ENCODE measurements at places on chromosomes 3 and 15. TPM values are rescaled to one million over a fixed set of nuclear protein-coding genes. Genes with fewer than 3 reads are reported as not detected.

Gene ICE2
- 83.2 TPM for polyA plus RNA-seq

Gene TNFSF10
- 51.1 TPM for polyA plus RNA-seq

Gene SSUH2
- 2.0 TPM for polyA plus RNA-seq

Gene PTH1R
- polyA plus RNA-seq: 131 TPM

Gene PPP1R14D
- polyA plus RNA-seq: 0.32 TPM

Gene BCHE
- polyA plus RNA-seq: 16.2 TPM

Gene SMCO1
- polyA plus RNA-seq: not detected

DNA sequence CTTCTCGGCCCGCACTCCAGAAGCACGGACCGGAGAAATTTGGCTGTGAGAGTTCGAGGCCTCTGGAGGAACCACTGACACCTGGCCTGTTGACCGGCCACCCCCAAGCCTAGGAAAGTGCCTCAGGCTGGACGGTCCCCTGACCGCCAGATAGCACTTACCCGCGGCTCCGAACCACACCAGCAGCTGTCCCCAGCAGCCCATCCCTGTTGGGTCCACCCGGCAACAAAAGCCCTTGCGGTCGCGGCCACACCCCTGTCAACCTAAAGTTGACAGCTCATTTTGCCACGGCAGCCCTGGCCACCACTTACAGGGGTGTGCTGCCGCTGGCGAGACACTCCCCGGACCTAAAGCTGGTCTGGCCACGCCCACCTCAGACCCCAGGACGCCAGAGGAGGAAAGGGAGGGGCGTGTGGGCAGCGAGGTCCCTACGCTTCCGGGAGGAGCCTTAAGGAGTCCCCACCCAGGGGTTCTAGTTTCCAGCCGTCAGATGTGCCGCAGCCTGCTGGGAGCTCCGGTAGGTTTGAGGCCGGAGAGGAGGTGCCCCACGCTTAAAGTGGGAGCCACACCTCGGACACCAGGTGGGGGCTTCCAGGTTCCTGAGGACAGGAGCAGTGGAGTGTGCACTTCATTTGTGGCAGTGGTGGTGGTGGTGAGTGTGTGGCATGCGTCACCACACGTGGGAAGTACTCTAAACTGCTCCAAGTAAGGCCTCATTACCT lies at the start of gene LTK:
Gene LTK, minus strand, starts transcription at position 322 of the 722 bp plus-strand sequence. Its CDS starts 118 bp downstream, at position 204.
- no peak for DNase-seq

DNA sequence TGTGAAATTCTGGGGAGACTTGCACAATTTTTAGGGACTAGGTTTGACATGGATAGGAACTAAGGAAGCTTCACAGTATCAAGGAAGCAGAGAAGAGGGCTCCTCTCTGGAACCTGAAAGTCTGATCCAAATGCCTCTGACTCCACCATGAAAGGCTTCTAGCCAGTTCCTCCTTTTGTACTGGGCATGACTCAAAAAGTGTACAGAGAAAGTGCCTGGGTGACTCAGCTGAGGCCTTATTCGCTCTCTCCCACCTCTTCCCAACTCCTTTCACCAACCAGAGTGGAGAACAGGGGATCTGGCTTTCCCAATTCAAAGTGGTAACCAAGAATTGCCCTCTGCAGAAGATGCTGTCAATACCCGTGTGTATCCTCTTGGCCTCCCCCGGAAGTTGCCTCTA lies 342.9 kb upstream of the PROK2 start:
- DNase-seq: no peak

- DNase-seq: no peak
These were observed 52.6 kb upstream of the ULK4 start for GRCh38 chr3:42014458-42014920.

DNA sequence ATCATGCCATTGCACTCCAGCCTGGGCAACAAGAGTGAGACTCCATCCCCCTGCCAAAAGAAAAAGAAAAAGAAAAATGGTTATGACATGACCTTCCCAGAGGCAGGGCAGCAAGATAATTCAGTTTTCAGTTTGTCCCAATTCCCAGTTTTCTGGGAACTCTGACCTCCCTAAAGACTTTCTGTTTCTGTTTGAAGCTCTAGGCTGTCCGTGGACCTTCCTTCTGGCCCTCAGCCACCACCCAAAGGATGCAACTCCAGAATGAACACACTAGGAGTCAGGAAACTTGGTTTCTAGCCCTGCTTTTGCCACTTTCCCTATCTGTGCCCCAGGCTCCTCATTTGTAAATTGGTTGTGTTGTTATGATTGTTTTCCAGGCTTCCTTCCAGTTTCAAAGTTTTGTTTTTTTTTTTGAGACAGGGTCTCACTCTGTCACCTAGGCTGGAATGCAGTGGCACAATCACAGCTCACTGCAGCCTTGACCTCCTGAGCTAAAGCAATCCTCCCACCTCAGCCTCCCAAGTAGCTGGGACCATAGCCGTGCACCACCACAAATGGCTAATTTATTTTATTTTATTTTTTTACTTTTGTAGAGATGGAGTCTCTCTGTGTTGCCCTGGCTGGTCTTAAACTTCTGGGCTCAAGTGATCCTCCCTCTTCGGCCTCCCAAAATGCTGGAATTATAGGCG lies 68.6 kb downstream of the CDC25A start:
- DNase-seq: peak; percentile 24

DNA sequence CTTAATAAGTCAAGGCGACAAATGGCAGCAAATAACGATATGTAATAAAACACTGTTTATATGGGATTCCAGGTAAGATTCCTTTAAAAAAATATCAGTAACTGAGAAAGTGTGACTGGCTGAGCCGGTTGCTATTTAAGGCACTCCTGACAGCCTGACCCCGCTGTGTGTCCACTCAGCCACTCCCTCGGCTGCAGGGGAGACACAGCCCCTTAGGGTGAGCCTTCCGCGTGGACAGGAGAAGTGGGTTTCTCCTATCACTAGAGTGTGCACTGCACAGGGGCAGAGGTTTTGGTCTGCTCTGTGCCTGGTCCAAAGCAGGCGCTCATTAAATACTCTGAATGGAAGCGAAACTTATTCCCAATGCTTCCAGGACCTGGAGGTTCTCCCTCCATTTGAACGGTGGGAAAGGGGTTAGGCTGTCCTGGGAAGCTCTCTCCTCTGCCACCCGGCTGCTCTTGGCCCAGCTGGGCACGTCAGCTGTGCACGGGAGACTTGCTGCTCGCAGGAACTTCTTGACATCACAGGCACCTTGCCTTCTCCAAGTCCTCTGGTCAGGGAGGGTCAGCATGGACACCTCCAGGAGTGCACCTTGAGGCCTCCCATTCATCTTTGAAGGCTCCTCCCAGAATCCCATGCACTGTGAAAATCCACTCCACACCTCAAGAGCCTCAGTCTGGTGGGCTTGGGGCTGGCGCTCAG lies 43.3 kb upstream of the SLCO2A1 start:
- no peak for DNase-seq

DNA sequence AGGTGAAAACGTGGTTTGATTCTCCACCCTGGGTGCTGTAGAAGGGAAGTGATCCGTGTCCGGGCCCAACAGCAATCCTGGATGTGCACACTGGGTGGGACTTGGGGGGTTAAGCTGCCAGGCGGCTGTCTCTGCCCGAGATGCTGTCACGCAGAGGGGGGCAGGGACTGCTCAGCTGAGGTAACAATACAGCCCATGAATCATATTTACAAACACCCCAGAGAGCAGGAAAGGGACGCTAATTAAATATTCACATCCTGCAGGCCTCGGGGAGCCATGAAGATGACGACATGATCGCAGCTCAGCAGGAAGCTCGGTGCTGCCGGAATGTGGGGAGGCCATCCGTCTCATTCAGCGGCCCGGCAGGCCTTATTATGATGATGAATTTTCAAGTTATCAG lies 17.9 kb upstream of the CRABP1 start:
- no peak for DNase-seq

- DNase-seq: no peak
These were observed 168.6 kb downstream of the STT3B start for GRCh38 chr3:31701286-31701685.

DNA sequence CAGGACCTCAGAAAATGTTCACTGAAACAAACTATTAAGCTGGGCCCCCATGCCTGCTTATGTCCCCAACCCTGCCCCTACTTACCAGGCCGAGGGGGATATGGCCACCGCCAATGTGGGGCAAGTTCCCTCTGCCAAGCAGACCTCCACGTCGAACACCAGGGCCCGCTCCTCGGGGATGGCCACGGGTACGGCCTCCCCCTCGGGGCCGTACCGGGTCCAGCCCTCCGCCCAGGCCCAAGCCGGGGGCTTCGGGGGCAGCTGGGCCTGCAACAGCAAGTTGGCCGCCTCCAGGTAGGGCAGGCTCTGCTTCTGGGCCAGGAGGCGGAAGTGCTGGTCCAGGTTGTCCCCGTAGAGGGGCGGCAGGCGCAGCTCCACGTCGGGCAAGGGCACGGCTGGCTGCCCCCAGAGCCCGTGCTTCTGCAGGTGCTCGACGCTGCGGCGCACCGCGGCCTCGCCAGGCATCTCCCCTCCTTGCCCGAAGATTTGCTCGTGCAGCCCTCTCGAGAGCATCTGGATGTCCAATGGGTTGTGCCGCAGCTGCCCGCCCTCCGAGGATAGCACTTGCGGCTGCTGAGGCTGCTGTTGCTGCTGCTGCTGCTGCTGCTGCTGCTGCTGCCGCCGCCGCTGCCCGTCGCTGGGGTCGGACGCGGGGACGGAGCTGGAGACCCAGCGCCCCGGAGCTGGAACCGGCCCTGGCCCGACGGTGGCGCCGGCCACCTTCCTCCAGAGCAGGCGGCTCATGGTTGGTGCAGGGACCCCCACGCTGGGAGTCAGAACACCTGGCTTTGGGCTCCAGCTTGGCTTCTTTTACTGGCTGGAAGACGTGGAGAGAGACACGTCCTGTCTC lies 1.4 kb downstream of the POLG start:
- no peak for DNase-seq

- no peak for DNase-seq
These were observed 39.0 kb upstream of the TRAK1 start for GRCh38 chr3:42052132-42052483.

DNA sequence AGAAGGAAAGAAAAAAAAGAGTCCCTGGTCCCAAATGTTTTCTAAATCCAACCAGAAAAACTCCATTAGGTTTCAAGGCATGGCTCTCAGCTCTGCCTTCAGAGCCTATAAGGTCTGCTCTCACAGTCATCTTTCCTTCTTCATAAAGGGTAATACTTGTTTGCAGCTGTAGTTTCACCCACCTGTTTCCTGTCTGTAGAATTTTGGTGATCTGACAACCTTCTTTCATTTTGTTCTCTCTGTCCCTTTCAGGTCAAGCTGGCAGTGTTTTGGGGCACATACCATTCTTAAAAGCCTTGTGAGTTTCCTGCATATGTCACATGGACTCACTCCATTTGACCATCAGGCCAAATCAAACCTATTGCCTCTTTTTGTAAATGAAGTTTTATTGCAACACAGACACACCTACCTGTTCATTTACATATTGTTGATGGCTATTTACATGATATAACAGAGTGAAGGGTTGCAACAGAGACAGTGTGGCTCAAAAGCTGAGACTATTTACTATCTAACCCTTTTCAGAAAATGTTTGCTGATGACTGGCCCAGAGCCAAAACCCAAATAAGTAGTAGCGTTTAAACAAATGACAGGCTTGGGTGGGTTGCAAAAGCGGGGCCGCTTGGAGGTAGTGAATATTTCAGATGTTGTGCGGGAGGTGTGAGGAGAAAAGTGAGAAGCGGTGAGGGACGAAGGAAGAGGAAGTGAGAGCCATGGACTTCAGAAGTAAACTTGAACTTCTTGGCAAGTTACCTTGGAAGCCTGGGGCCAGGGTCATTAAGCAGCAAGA lies 292.7 kb upstream of the PROK2 start:
- no peak for DNase-seq

DNA sequence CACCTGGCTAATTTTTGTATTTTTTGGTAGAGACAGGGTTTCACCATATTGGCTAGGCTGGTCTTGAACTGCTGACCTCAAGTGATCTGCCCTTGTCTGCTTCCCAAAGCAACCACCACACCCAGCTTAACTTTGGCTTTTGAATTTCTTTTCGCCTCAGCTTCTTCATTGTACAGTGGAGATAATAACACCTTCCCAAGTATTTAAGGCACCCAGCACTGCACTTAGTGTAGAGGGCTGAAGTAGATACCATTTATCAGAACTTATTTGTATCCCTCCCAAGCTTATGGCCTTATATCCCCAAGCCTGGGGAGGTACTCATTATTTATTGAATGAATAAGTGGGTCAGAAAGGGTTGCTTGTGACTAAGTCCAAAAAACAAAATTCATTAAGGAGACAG lies 2.3 kb downstream of the SQOR start:
- no peak for DNase-seq

DNA sequence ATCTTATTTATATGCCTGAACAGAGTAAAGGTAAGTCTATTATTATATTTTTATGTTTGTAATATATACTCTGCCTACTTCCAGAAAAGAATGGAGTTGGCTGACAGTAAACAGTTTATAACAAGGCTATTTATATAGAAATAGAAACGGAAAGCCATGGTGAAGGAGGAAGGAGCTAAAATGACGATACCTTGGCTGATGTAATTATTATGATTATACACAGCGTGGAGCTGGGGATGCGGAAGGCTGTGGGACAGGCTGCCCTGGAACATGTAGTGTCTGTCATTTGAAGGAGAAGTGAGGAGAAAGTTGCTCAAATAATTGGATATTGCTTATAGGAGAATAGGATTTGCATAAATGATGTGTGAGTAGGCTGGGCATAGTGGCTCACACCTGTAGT lies 37.8 kb downstream of the CEMIP start:
- no peak for DNase-seq

DNA sequence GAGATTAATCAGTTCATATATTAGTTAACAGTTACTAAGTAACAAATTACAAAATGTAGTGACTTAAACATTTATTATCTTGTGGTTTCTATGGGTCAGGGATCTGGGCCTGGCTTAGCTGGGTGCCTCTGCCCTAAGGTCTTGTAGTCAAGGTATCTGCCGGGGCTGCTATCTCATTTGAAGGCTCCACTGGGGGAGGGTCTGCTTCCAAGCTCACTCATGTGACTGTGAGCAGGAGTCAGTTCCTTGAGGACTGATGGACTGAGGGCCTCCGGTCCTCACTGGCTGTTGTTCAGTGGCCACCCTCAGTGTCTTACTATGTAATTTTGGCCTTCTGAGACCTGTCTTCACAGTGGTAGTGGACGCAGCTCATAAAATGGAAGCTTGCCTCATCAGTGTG lies 135.9 kb upstream of the PLXNA1 start:
- no peak for DNase-seq

- no peak for DNase-seq
These were observed 238.8 kb downstream of the OPA1 start for GRCh38 chr3:193831495-193832455.

DNA sequence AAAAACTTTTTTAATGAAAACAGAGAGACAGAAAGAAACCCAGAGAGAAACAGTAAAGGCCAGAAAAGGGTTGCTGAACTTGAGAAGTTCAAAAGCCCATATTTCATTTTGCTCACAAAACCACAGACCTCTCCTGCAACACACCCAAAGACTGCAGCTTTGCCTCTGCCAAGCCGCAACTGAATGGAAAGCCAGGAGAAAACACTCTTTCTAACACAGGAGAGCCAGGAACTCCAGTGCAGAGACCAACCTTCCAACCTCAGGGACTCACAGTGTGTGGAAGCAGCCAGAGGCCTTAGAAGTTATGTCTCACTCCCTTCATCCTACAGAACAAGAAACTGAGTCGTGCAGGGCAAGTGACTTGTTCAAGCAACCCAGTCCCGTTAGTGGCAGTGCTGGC lies 163.1 kb upstream of the HES1 start:
- DNase-seq: no peak
